Stimulated activated effector memory CD8-positive, alpha-beta T cell treated with anti-CD3 and anti-CD28 coated beads, Interleukin-12 subunit alpha, Interleukin-12 subunit beta, amount 100 ng/mL, for 72 hours (primary cell): ENCODE measurements at places on chromosomes 2 and 18.

DNA sequence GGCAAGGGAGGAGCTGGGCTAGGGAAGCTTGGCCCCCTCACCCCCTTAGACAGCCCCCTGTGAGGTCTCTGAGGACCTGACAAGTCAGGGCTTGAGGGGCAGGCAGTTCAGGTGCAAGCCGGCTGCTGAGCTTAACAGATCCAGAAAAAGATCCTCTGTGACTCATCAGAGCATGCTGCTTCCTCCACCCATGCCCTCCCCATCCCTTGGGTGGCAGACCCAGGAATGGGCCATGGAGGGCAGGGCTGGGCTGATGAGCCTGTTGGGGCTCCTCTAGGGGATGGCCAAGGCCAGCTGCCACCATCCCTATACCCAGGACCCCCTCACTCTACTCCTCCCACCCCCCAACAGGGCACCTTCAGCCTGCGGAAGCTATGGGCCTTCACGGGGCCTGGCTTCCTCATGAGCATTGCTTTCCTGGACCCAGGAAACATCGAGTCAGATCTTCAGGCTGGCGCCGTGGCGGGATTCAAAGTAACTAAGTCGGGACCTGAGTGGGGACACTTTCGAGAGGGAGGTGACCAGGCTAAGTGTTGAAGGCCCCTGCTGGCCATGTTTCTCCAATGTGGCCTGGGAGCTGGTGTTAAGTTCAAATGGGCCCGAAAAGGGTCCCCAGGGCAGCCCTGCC lies 1.9 kb downstream of the SLC11A1 start:
- no peak for DNase-seq

GRCh38 chr2:70817284-70817954 lies 3.0 kb downstream of the CLEC4F start:
- peak; percentile 60 for DNase-seq

DNA sequence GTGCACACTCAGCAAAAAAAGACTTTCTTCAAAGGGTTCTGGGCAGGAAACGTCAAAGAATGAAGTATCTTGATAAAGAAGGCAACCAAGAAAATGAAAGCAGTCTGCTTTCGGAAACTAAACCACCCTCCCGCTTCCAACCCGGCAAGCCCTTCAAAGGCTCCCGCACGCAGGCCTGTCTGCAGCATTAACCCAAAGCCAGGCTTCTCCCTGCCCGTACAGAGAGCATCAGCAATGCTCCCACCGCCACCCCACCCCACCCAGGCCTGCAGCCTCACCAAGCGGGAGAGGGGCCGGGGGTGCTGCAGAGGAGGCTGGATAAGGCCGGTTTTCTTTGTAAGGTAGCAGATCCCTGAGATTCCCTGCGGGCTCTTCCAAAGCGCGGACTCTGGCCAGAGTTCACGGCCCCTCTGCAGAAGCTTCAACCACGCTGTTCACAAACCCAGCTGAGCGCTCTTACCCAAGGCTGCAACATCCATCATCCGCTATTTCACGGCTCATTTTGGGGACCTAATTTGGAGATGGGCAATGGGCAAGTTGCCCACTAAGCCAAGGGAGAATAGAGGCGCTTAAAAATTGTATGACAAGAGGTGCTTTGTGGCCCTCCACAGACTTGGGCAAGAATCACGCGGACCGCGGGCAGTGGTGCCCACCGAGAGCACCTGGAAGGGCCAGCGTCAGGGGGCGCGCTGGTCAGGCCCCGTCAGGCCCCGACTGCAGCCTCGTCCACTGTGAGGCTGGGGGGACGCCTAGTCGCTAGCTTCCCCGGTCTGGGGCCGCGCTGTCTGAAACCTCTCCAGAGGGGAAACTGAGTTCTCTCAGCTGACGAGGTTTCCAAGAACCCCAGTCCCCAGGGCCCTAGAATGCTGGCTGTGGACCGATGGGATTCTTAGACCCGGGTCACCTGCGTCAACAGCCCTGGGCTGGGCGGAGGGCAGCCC lies 225.4 kb upstream of the ID2 start:
- DNase-seq = peak; percentile 63

DNA sequence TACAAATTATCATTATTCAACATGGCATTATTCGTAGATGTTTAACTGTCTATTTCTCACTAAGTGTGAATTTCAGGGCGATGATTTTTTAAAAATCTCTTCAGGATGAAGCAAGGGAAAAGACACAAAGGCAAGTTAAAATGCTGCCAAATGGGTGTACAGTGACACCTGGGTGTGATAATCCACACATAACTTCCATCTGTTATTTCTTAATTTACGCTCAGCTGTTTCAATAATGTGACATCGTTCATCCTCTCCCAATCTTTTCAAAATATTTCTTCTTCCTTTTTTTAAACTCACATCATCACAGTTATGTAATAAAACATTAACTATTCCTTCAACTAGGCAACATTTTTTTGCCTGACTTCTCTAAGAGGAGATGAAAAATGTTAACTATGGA lies 10.6 kb downstream of the PDE1A start:
- DNase-seq = no peak

DNA sequence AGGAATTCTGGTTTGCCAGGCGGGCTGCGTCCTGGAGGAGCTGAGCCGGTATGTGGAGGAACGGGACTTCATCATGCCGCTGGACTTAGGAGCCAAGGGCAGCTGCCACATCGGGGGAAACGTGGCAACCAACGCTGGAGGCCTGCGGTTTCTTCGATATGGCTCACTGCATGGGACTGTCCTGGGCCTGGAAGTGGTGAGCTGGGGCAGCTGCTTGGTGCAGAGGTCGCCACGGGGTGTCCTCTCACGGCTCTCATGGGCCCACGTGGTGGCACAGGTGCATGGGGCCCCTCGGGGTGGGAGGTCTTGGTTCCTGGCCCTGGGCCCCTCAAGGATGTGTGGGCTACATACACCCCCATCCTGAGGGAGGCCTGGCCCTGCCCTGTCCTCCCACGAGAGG lies 9.2 kb downstream of the D2HGDH start:
- DNase-seq = no peak

- no peak for DNase-seq
These were observed 8.0 kb upstream of the SF3B1 start for GRCh38 chr2:197442857-197443256.

DNA sequence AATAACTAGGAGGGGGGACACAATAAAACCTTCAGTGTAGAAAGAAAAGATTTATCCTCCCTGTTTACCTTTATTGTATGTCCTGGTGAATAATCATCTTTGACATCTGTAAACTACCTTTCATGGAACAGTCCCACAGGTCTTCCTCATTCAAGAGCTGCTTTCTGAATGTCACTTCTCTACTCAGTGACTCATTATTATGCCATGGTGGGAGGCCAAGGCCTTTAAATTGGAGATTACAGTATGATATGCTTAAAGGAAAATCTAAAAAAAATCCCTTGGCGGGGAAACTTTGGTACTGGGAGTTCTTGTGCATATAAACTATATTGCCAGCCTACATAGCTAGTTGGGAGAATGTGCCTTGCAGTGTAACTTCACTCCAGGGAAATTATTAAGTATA lies 713.0 kb downstream of the TDRD15 start:
- no peak for DNase-seq

DNA sequence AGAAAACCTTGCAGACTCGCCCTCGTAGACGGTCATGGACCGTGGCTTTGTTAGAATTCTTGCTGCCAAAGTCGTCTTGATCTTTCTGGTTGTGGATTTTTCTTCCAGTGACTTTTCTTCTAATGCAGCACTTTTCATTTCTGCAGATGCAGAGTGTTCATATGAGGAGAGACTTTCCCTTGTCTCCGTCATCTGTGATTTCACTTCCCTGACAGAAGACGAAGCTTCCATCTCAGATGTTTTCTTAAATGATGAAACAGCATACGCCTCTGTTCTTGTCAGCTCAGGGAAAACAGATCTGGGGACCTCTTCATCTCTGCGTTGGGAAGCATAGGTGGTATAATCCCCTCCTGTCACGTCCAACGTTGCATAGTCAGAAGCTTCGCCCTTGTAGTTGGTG lies 50.9 kb downstream of the PLEKHA3 start:
- DNase-seq = no peak

- DNase-seq = no peak
These were observed 11.0 kb downstream of the ERFE start for GRCh38 chr2:238169708-238170251.

DNA sequence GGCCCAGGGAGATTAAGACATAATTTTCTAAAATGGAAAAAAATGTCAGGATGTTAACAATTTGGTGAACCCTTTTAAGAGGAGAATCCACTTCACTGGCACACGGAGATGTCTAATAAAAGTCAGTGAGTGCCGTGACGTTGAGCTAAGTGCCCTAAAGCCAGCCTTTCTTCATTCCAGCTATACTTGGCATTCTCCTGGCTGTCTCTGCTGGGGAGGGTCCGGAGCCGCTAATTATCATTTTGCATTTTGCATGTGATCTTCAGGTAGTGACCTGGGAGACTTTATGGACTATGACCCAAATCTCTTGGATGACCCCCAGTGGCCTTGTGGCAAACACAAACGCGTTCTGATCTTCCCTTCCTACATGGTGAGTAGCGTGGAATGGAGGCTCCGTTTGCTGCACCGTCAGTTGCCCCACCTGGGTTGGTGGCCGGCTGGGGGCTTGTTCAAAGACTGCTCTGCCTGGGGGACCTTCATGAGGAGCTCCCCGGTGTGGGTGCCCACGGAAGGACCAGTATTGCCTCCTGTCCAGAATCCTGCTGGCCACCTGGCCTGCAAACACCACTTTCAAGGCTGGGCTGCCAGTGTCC lies 101.7 kb downstream of the CABLES1 start:
- no peak for DNase-seq

- no peak for DNase-seq
These were observed 57.4 kb upstream of the COL3A1 start for GRCh38 chr2:188916736-188917135.

GRCh38 chr2:160224507-160224906 lies 24.4 kb upstream of the ITGB6 start:
- DNase-seq = no peak

DNA sequence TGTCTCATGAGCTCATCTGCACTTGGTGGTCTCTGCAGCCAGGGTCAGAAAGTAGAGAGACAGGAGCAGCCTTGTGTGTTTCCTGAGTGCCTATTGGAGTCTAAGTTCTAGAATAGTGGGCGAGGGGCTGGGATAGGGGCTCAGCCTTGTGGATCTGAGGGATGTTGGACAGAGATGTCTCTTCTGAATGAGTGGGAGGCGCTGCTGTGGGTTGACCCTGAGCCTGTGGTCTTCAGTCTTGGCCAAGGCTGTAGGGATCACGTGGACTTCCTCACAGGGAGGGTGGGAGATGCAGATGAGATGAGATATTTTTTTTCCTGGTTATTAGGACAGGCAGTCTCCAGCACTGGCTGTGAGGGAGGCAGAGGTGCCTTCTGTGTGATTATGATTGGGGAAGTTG lies 61.8 kb downstream of the RNF144A start:
- DNase-seq = no peak

GRCh38 chr2:207071820-207072219 lies 93.9 kb downstream of the KLF7 start:
- DNase-seq = no peak

DNA sequence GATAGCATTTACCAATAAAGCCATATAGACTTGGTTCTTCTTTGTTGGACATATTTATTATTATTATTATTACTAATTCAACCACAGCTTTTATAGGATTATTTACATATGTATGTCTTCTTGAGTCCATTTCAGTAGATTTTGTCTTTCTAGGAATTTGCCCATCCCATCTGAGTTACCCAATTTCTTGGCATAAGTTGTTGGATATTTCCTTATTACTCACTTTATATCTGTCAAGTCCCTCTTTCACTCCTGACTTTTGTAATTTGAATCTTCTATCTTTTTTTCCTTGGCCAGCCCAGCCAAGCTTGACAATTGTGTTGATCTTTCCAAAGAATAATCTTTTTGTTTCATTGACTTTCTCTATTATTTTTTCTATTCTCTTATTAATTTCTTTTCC lies 543.7 kb downstream of the SUCLG1 start:
- no peak for DNase-seq
